Activated CD8-positive, alpha-beta memory T cell treated with anti-CD3 and anti-CD28 coated beads for 1 hour (primary cell): ENCODE measurements at places on chromosomes 2 and 18.

DNA sequence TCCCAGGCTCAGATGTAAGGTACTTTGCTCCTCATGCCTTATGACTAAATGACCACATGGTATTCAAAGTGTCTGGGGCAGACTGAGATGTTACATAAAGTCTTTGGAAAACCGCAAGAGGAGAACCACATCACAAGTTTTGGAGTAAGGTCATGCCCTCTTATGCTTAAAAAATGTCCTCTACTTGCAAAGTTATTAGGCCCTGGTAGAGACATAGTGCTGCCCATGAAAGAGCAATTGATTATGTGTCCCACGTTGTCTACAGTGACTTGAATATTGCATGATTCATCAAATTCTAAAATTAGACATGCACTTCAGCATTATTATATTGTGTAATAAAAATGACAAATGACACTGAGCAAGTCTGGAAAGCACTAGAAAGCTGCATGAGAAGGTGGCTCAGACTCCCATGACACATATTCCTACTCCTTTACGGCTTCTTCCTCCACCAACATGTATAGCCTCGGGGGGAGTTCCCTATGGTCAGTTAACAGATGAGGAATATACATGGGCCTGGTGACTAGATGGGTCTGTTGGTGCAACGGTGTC is 602.6 kb upstream of the VRK2 start:
- no peak for DNase-seq

GRCh38 chr2:137764646-137765045 is 199.6 kb upstream of the HNMT start:
- no peak for DNase-seq

DNA sequence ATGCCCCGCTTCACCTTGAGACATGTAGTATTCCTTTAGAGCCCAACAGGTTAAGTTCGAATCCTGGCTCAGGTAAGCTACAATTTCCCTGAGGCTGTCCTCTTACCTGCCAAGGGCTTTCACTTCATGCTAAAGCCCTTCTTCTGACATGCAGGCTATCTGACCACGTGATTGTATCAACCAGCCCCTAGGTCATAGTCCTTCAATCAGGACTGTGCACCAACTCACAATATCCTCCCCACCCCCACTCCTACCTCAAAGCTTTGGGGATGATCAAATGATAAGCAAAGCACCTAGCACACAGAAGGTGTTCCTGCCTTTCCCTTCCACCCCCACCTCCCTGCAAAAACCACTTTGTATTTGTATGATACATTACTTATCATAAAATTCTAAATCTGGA is 78.9 kb downstream of the AAK1 start:
- no peak for DNase-seq

GRCh38 chr2:117232305-117232704 is 582.2 kb upstream of the DDX18 start:
- no peak for DNase-seq

- no peak for DNase-seq
These were observed 30.5 kb upstream of the MAL start for GRCh38 chr2:94994914-94995552.

DNA sequence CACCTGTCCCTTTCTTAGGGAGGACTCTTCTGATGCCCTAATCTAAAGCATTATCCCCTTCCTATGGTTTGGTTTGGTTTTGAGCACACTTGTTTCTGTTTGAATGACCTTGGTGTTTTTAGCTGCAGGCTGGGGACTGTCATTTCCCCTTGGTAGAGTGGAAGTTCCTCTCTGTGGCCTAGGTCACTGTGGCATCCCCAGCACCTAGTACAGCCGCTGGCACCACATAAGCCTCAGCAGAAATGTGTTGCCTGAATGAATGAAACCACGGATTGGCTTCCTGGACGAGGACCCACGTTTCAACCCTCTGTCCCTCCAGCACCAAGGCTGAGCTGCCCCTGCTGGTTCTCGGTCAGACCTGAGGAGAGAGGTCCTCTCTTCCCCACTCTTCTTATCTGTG is 159.9 kb downstream of the CTIF start:
- no peak for DNase-seq

DNA sequence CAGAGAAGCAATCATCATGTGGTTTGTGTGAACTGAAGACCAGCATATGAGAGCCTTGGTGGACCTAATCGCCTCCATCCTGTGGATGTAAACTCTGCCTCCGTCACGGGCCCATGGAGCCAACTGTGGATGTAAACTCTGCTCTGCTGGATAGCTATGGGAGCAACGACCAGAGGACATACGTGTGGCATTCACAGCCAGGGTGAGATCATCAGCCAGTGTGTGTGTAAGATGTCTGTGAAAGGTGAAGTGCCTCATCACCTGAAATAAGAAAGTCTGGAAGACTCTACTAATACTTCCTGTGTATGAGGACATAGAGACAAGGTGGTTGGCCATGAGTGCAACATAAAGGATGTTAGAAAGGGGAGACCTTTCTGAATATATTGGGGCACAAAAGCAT is 63.5 kb downstream of the CYB5A start:
- no peak for DNase-seq

DNA sequence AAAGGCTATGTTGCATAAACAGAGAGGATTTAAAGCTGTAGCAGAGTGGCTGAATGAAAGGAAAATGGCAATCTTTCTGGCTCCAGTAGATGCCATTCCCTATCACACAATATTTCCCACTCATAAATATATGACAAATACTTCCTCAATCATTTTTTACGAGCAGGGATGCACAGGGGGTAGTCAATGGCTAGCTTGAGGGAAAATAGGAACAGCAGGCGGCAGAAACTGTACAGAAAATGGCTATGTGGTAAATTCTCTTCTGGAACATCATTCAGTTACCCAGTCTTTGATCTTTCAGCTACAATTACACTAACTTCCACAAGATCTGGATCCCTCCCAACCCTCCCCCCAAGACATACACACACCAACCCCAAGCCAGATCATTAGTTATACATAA is 127.2 kb downstream of the OLA1 start:
- DNase-seq: no peak

DNA sequence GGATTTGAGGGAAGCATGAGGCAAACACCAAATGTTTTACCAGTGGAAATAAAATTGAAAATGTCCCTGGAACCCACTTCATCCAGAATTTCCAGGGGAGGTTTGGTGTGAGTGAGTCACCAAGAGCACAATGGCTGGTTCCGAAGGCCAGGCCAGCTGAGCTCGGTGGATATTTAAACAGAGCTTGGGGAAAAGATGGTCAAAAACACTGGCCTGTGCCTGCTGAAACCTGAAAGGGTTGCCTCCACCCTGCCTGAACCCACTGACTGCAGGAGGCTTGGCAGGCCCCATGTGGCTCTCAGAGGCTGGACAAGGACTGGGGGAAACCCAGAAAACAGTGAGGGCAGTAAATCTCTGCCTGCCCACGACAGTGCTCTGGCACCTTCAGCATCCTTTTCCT is 93.9 kb downstream of the TTC32 start:
- DNase-seq: no peak

DNA sequence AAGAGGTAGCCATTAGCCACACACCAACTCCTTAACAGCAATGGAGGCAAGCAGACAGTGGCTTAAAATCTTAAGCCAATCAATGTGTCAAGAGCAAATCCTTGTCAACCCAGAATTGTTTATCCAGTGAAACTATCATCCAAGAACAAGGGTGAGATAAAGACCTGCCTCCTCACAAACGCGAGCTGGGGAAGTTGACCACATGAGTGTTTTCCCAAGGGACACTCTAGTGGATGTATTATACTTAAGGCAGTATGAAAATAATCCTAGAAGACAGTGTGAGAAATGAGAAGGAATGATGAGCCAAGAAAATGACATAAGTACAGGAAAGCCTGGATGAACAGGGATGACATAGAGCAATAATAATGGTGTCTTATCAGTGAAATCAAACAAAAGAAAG is 209.6 kb downstream of the TWIST2 start:
- no peak for DNase-seq

- no peak for DNase-seq
These were observed 2.6 kb upstream of the CYP26B1 start for GRCh38 chr2:72150157-72150860.

DNA sequence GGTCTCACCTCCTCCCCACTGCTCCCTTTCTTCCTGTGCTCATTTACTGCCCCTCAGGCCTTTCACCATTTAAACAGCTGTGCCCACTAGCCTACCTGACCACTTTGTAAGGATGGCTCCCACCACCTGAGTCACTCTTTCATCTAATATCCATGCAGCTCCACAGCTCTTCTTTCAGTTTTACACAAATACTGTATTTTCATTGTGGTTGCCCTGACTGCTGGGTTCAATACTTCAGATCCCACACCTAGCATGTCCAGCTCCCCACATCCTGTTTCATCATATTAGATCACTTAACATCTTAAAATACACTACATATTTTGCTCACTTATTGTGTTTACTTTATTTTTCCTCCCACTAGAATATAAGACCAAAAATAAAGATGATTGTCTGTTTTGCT is 1110.6 kb downstream of the TSN start:
- no peak for DNase-seq

DNA sequence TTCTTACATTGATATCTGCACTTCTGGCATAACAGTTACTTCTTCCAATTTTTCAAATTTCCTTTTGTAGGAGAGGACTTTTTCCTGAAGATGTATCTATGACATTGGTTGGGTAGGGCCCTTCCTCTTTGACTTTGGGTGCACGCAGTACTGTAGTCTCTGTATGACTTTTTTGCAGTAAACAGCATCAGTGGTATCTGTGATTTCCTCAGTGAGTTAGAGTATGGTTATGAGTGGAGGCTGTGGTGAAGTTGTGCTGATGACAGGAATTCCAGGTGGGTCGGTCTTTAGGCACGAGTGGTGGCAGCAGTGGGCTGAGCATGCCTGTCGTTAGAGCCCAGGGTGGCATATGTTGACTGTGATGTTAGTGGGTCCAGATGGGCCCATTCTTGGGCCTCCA is 17.6 kb downstream of the ACVR1C start:
- DNase-seq: no peak

GRCh38 chr2:104340162-104340561 is 513.8 kb upstream of the POU3F3 start:
- DNase-seq: no peak
